Gastrocnemius medialis (tissue), 4 donors: ENCODE measurements at places on chromosomes 7 and 10. TPM values are rescaled to one million over a fixed set of nuclear protein-coding genes. Genes with fewer than 3 reads are reported as not detected.

- no peak for DNase-seq
Measured at GRCh38 chr10:74177140-74177677, 26.2 kb downstream of the ADK start.

DNA sequence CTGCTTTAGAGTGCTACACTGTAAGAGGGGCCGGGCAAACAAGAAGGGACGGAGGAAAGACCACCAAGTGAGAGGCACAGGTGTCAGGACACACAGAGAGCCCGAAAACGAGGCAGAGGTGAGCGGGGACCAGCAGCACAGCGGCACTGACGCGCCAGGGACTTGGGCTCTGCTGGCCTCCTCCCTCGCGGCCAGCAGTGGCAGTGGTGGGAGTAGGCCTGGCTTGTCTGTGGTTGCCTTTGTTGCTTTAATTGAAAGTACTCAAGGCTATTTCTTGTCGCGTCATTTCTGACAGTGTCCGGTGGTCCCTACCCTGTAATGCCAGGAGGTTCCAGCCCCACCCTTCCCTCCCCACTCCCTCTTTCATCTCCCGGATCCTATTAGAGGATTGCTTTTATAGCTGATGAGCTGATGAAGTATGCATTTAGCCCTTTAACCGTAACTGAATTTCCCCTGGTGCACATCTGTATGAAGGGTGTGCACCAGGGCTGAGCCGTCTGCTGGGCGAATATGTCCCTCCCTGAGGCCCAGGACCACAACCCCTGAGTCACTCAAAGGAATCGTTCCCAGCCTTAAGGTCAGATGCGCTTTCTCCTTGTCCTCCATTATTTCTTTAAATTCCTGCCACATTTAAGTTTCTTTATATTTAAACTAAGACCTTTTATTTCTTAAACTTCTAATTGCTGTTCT lies 39.5 kb upstream of the FAM20C start:
- no peak for DNase-seq

- no peak for DNase-seq
Measured at GRCh38 chr7:138755842-138756590, 41.8 kb upstream of the TMEM213 start.

- DNase-seq, result no peak
Measured at GRCh38 chr10:7334642-7334964, 76.2 kb downstream of the SFMBT2 start.

GRCh38 chr10:80509403-80510161 lies 28.1 kb upstream of the SH2D4B start:
- DNase-seq, result no peak

- no peak for DNase-seq
Measured at GRCh38 chr7:129436335-129436923, 2.2 kb downstream of the STRIP2 start.

DNA sequence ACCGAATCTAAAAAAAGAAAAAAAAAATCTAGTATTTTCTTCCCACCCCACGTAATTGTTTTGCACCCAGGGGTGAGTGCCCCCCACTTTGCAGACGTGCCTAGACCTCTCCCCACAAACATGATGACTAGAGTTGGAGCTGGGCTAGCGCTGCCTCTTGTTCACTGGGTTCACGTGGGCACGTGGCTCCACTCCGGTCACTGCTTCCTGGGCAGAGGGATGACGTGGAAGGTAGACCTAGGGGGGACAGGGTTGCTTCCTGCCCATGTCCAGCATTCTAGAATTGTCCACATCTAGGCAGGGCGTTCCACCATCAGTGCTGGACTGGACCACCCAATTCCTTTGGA lies 861 bp upstream of the LIMK1 start:
- DNase-seq, result no peak

- no peak for DNase-seq
Measured at GRCh38 chr7:195010-195829, 2.8 kb downstream of the FAM20C start.

DNA sequence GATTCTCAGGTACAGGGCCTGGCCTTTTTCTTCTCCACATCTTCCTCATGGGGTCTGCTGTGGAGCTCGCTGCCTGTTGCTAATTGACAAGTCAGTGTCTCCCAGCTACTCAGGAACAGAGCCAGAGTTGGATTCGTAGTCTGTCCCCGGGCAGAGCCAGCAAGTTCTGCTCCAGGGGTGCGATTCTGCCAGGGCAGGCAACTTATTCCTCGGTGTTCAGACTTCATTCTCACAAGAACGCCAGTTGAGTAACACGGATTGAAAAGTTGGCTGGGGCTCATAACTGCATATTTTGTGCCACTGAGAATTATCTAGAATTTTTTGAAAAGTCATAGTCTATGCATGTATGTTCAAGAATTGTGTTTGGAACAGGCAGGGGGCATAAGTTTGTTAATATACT lies 336.7 kb upstream of the NPVF start:
- peak; percentile 28 for DNase-seq

- DNase-seq, result no peak
Measured at GRCh38 chr10:78970261-78970660, 98.5 kb upstream of the ZMIZ1 start.

DNA sequence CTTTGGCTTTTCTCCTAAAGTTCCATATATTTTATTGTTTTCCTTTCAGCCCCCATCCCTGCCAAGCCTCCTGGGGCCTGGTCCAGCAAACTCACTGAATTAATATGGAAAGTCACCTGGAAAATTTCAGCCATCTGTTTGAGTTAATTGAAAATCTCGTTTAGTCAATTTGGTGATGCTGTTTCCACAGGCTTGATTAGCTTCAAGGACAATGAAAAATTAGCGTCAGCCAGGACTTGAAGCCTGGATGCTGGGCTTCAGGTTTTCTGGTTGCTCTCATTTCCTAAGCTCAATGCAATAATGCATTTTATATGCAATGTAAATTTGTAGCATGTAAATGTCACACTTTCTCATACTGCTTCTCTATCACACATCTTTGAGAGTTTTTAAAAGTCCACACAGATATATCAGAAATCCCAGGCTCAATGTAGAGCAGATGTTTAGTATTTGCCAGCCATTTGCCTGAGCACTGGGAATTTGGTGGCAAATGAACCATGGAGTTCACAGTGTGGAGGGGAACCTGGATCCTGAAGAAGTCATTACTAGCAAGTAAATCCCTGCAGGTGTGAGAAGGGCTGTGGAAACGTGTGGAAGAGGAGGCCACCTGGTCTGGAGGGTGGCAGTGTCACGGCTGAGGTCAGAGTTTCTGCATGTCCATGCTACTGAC lies 228.5 kb downstream of the PAXIP1 start:
- no peak for DNase-seq

- DNase-seq, result no peak
Measured at GRCh38 chr10:120205368-120206018, 251.5 kb upstream of the PLPP4 start.

DNA sequence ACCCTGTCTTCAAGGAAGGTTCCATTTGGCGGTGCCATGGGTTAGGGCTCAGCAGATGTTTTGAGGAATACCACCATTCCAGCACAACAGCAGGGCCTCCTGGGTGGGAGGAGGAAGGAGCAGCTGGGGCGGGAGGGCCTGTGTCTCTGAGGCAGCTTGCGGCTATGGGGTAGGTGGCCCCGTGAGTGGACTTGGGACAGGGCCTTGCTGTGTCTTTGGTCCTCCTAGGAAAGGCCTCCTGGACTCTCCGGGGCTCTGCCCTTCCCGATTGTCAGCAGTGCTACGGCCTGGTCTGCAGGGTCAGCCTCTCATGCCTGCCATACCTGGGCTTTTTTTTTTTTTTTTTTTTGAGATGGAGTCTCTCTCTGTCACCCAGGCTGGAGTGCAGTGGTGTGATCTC lies 96.7 kb downstream of the PAXIP1 start:
- DNase-seq, result no peak

- no peak for DNase-seq
Measured at GRCh38 chr10:13722747-13723653, 136.2 kb downstream of the PRPF18 start.

- DNase-seq, result no peak
Measured at GRCh38 chr10:81021428-81022129, 483.9 kb downstream of the SH2D4B start.

Gene NCF1
- total RNA-seq, result 0.53 TPM

Gene ASB10
- 17.1 TPM for total RNA-seq

Gene ZNF107
- 0.49 TPM for total RNA-seq

Gene PPP2R2D
- total RNA-seq, result 29.8 TPM

Gene LHFPL3
- total RNA-seq, result not detected

Gene CELF2
- total RNA-seq, result 32.3 TPM
